ENCODE measurements at places on chromosomes 2 and 18.

DNA sequence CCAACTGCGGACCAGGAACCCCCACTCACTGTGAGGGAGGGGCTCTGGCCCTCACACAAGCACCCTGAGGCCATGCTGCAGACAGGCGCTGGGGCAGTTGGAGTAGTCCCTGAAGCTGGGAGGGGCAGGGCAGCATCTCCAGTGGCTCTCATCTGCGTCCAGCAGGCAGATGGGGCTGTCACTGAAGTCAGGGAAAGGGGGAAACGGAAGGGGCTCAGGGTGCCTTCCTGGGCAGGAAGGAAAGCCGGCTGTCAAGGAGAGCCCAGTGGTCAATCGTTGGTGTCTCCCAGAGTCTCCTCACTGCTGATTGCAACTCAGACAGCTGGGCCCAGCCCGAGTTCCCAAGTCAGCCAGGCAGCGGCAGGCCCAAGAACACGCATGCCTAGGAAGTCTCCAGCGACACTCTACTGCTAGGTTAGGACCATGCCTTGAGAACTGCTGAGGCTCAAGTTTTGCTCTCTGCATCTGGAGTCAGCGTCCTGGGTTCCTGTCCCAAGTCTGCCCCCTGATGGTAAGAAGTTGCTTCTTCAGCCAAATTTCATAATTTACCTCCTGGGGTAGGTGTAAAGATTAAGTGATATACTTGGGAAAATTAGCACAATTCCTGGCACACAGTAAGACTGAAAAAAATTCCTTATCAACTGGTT, 27.4 kb upstream of the NMUR1 start:
- peak; percentile 73 for DNase-seq

GRCh38 chr2:18814387-18814786, 225.0 kb upstream of the NT5C1B start:
- DNase-seq = no peak

DNA sequence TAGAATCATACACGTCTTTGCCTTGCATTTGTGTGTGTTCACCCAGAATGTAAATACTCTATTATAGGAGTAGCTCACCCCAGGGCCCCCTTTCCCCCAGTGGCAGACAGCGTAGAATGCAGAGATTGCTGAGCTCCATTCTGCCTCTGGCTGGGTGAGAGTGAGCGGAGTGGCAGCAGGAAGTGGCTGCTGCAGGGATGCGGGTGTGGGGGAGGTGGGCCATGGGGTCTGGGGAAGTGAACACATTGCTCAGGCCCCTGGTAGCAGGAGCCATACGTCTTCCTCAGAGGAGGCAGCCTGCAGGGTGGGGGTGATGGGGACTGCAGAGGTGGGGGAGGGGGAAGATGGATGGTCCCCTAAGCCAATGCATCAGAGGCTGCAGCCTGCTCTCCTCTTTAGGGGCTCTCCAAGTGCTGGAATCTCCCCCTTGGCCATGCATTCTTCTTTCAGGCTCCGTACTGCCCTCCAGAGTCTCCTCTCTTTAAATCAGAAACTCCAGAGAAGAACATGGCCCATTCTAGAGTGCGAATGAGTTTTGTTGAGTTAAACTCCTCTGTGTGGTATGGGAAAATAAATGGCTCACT, 72.2 kb downstream of the CELF4 start:
- DNase-seq = no peak

DNA sequence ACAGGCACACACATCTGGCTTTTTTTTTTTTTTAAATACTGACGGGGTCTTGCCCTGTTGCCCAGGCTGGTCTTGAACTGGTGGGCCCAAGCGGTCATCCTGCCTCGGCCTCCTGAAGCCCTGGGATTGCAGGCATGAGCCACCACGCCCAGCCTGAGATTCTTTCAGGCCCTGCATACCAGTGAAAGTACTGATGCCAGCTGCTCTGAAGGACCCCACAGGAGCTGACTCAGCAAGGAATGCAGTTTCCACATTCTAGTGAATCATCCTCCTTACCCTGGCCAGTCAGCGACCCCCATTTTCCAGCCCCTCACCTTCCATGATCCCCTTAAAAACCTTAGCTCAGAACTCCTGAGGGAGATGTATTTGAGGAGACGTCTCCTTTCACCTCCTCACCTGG, 5.8 kb upstream of the DTYMK start:
- peak; percentile 76 for DNase-seq

GRCh38 chr2:183371545-183371944, 247.3 kb downstream of the NUP35 start:
- no peak for DNase-seq

DNA sequence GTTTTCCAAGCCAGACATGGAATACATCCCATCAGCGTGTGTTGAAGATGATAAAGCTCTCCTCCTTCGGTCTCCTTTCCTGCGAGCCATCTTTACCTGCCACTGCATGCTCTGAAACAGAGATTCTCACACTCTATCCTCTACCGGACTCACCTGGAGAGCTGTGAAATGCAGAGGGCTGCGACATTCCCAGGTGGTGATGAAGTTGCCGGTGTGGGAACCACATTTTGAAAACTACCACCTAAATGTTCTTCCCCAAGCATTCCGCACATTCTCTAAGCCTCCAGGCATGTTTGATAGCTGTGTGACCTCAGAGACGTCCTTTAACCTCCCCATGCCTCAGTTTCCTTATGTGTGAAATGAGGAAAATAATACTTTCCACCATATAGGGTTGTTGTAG, 226.2 kb upstream of the RAB6C start:
- no peak for DNase-seq

- no peak for DNase-seq
Observed at GRCh38 chr18:46398625-46399024, 258.4 kb downstream of the LOXHD1 start.

DNA sequence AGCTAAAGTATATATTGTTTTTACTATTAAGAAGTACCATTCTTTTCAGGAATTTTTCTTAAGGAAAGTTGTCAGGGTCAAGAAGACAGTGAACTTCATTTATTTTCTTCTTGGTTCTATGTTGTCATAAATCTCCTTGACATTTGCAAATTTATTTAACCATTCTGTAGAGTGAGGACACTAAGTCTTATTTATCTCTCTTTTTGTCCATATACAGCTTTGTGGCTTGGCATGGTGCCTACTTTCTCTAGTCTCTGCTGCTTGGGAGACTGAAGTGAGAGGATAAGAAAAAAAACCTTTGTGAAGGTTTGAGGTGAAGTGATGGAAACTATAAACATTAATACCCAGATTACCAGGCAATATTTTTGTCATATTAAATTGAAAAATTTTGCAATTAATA, 1389.4 kb downstream of the SUCLG1 start:
- peak; percentile 20 for DNase-seq
